Fibroblast of lung (primary cell): ENCODE measurements at places on chromosomes 5 and 9. TPM values are rescaled to one million over a fixed set of nuclear protein-coding genes. Genes with fewer than 3 reads are reported as not detected.

ESM1 gene
- total RNA-seq: 1.5 and 1.8 TPM in 2 replicates

PTGR1 gene
- total RNA-seq: 74.2 and 126 TPM in 2 replicates

ZFP2 gene
- 1.5 and 2.8 TPM in 2 replicates for total RNA-seq

ADAMTS19 gene
- total RNA-seq: 0.33 TPM in 1 of 2 replicates, not detected in the other

SH2D3C gene
- 0.26 TPM in 1 of 2 replicates, not detected in the other for total RNA-seq

INSL4 gene
- not detected in 2 replicates for total RNA-seq

OR2S2 gene
- total RNA-seq: 0.17 TPM in 1 of 2 replicates, not detected in the other

RAD50 gene
- 34.7 and 35.7 TPM in 2 replicates for total RNA-seq
